Right lobe of liver (tissue), 6 donors: ENCODE measurements at places on chromosomes 13 and 19. TPM values are rescaled to one million over a fixed set of nuclear protein-coding genes. Genes with fewer than 3 reads are reported as not detected.
A peak's percentile ranks its signal among the peaks of the same experiment; 100 is the strongest.

DNA sequence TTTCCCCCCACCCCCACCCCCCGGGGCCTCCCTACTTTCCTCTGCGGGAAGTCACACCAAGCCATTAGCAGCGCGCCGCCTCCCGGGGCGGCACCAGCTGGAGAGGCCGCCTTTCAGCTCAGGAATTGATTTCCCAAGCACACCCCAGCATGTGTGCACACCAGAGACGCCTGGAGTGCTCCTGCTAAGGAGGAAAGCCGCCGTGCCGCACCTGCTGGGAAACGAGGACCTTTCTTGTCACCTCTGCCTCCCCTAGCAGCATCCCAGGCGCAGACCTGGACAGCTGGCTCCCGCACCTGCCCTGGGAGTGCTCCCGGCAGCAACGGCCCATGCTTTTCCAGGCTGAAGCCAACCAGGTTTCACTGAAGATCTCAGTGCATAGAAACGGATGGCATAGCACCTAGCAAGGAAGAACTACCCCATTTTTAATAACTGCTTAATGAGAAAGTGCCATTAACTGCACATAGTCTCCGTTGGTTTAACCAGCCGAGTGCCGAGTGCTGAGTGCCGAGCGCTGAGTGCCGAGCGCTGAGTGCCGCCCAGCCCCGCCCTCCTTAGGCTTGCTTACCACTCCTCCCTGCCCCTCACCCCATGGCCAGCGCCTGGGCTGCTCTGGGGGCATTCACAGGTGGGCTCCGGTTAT, 165.0 kb downstream of the USP12 start:
- H3K36me3 ChIP-seq: no peaks in the 10 kb centered on the region
- H3K27ac ChIP-seq: no peak overlapping the region
- peak overlapping the region; percentile 17 for H3K4me3 ChIP-seq

DNA sequence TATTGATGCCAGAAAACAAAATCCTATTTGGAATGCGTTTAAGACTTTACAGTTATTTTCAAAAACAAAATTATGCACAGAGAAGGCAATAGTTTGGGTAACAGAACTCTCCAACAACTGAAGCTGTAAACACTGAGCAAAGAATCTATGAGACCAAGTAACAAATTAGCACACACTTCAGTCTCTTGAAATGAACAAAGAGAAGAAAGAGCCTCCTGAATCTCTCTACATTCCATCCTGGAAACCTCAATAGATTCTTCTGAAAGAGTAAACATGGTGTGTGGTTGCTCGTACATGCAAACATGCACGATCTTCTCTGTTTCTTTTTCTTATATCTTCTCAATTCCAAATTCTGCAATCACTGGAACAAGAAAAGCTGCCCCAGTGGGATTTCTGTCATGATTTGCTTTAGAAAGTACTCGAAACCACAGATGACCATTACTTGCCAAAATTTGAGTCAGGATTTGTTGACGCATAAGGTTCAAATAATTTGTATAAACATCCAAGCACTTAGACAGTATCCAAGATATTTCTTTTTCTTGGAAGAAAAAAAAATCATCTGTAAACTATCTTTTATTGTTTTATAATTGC, 137.9 kb upstream of the DACH1 start:
- no peak overlapping the region for H3K4me3 ChIP-seq
- H3K27me3 ChIP-seq: no peaks in the 10 kb centered on the region
- H3K4me1 ChIP-seq: no peaks in the 10 kb centered on the region
- no peaks in the 10 kb centered on the region for H3K36me3 ChIP-seq
- H3K27ac ChIP-seq: no peak overlapping the region

GRCh38 chr19:56547535-56547934, 8.8 kb downstream of the ZFP28 start:
- H3K4me3 ChIP-seq: no peak overlapping the region
- H3K27me3 ChIP-seq: no peaks in the 10 kb centered on the region
- peaks cover 4% of the 10 kb centered on the region for H3K36me3 ChIP-seq
- no peak overlapping the region for H3K27ac ChIP-seq

GRCh38 chr19:30804751-30805150, 432.6 kb downstream of the ZNF536 start:
- no peaks in the 10 kb centered on the region for H3K4me1 ChIP-seq
- H3K36me3 ChIP-seq: no peaks in the 10 kb centered on the region
- H3K27ac ChIP-seq: no peak overlapping the region
- no peaks in the 10 kb centered on the region for H3K27me3 ChIP-seq
- no peak for DNase-seq

GRCh38 chr13:25674371-25674770, 302.6 kb downstream of the ATP8A2 start:
- no peaks in the 10 kb centered on the region for H3K4me1 ChIP-seq
- H3K27me3 ChIP-seq: no peaks in the 10 kb centered on the region
- no peak overlapping the region for H3K4me3 ChIP-seq

- H3K4me1 ChIP-seq: no peaks in the 10 kb centered on the region
- no peak overlapping the region for H3K4me3 ChIP-seq
- H3K36me3 ChIP-seq: no peaks in the 10 kb centered on the region
- DNase-seq: no peak
- H3K27me3 ChIP-seq: no peaks in the 10 kb centered on the region
Measured at GRCh38 chr13:61391426-61391825, 24.2 kb downstream of the PCDH20 start.

DNA sequence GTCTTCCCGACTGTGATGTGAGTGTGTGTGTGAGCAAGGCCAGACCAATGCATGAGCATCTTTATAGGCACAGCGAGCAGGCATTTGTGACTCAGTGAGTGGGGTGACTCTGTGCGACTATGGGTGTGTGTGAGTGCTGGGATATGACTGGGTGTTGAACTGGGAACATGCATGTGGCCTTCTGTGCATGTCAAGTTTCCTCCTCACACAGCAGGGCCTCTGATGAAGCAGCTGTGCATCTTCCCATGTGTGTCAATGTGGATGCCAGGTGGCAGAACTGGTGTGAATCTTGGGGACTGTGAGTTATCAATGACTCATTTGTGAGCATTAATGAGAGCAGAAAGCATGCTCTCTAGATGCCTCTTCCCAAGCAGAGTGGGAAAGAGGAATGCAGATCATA, 12.1 kb upstream of the LGALS14 start:
- no peaks in the 10 kb centered on the region for H3K4me1 ChIP-seq
- H3K4me3 ChIP-seq: no peak overlapping the region
- no peak overlapping the region for H3K27ac ChIP-seq
- no peaks in the 10 kb centered on the region for H3K27me3 ChIP-seq

DNA sequence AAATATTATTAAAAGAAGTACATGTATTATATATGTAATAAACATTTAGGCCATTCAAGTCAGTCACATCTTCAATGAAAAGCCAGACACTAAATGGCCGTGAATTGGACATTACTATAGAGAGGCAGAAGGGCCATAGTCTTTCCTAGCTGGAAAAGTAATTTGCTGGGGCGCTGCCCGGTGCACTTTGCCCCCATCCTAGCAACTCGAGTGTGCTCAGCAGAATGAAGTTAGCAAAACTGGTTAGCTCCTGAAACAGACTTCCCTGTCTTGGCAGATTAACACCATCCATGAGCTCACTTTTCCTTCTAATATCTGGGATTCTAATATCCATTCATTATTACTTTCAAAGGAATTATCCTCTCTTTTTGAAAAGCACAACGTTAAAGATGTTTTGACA, 2.8 kb upstream of the SPRYD7 start:
- H3K36me3 ChIP-seq: no peaks in the 10 kb centered on the region
- peak overlapping the region; percentile 2 for H3K4me3 ChIP-seq
- no peaks in the 10 kb centered on the region for H3K27me3 ChIP-seq
- peak; percentile 85 for DNase-seq
- H3K4me1 ChIP-seq: peaks cover 31% of the 10 kb centered on the region

GRCh38 chr19:51735759-51736449, 12.1 kb upstream of the HAS1 start:
- no peaks in the 10 kb centered on the region for H3K4me1 ChIP-seq
- peak; percentile 64 for DNase-seq
- no peaks in the 10 kb centered on the region for H3K27me3 ChIP-seq

- H3K36me3 ChIP-seq: no peaks in the 10 kb centered on the region
- H3K27me3 ChIP-seq: no peaks in the 10 kb centered on the region
- H3K4me3 ChIP-seq: no peak overlapping the region
- no peak overlapping the region for H3K27ac ChIP-seq
Measured at GRCh38 chr13:53010374-53011105, 18.1 kb upstream of the OLFM4 start.

GRCh38 chr19:3507371-3508120, 1.4 kb downstream of the FZR1 start:
- peak overlapping the region; percentile 99 for H3K4me3 ChIP-seq
- peak overlapping the region; percentile 87 for H3K27ac ChIP-seq
- no peaks in the 10 kb centered on the region for H3K27me3 ChIP-seq
- no peaks in the 10 kb centered on the region for H3K36me3 ChIP-seq

DNA sequence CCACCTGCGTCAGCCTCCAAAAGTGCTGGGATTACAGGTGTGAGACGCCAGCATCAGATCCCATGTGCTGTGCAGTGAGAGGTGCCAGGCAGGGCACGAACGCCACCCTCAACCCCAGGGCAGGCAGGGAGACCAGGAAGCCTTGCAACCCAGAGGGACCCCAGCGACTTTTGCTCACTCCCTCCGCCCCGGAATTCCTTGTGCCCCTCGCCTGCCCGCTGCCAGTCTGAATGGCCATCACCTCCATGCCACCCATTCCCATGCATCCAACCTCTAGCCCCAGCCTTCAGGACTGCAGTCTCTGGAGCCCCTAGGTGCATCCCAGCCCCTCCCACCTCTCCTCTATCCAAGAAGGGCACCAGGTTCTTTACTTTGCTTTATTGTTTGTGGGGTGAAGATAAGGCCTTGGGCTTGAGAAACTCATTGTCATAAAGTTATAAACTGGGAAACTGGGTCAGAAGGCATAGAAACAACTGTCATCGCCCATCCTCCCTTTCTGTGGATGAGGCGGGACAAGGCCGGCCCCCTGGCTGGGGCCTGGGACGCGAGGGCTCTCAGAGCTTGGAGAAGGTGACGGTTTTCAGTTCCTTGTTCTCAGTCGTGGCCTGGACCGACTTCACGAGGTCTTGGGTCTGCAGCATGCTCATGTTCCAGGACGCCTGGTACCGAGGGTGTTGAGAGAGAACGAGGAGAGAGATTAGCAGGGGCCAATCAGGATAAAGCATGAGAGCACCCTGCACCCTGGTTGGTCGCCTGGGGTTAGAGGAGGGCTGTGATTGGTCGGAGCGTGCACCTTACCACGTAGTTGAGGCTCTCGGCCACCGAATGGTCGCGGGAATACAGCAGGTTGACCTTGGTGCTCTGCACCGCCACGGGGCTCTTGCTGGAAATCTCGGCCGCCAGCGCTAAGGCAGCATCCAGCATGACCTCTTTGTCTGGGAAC, 2.6 kb upstream of the LGALS4 start:
- no peak overlapping the region for H3K27ac ChIP-seq
- peak; percentile 45 for DNase-seq
- no peaks in the 10 kb centered on the region for H3K27me3 ChIP-seq
- peaks cover 24% of the 10 kb centered on the region for H3K4me1 ChIP-seq
- H3K4me3 ChIP-seq: no peak overlapping the region

DNA sequence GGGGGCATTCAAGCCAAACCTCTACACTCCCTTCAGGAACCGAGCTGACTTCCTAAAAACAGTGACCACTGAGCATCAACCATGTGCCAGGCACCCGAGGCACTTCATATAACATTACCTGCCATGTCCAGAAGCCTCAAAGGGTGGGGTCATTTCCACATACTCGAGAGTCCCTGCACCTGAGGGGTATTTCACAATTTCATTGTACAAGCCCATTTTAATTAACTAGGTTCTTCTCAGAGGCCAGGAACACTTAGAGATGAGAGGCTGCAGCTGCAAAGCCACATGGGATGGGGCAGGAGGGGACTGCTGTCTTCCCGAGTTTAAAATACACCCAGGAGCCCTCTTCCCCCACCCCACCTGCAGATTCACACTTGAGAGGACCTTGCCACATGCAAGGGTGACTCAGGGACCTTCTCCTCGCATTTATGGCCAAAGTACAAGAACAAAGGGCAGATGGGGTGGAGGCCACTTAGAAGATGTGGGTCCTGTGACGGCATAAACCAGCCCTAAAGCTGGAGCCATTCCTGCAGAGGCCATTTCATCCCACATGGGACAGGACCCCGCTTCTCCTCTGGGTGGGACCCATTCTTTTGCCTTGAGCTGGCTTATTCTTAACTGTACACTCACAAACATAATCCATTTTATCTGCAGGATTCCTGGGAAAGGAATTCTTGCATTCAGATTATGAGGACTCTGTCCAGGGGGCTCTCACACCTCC, 43.9 kb downstream of the RAB20 start:
- H3K4me3 ChIP-seq: no peak overlapping the region
- no peaks in the 10 kb centered on the region for H3K36me3 ChIP-seq
- no peak overlapping the region for H3K27ac ChIP-seq

- H3K27ac ChIP-seq: no peak overlapping the region
- H3K4me3 ChIP-seq: no peak overlapping the region
- DNase-seq: no peak
- no peaks in the 10 kb centered on the region for H3K4me1 ChIP-seq
- peaks cover 19% of the 10 kb centered on the region for H3K36me3 ChIP-seq
Measured at GRCh38 chr19:18666784-18667183, 16.7 kb upstream of the CRTC1 start.

GRCh38 chr13:96782186-96782585, 212.1 kb downstream of the OXGR1 start:
- no peak overlapping the region for H3K27ac ChIP-seq
- H3K36me3 ChIP-seq: no peaks in the 10 kb centered on the region
- H3K27me3 ChIP-seq: no peaks in the 10 kb centered on the region
- H3K4me3 ChIP-seq: no peak overlapping the region
- H3K4me1 ChIP-seq: no peaks in the 10 kb centered on the region

DNA sequence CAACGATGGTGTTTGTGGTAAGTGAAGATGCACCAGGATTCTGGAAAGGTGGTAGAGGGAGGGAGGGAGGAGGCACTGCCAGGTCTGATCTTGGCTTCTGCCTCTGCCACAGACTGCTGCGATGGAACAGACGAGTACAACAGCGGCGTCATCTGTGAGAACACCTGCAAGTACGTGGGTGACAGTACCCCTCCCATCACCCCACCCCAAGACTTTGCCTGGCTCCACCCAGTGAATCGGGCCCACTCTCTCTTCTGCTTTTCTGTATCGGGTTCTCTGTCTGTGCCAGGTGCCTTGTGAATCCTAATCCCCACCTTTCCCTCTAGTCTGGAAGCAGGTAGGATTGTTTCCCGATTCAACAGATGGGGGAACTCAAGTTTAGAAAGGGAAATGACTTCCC, 2.5 kb downstream of the PRKCSH start:
- no peak for DNase-seq
- H3K4me3 ChIP-seq: no peak overlapping the region
- H3K36me3 ChIP-seq: peaks cover 13% of the 10 kb centered on the region
- H3K27me3 ChIP-seq: no peaks in the 10 kb centered on the region

- no peaks in the 10 kb centered on the region for H3K4me1 ChIP-seq
- no peak overlapping the region for H3K27ac ChIP-seq
- no peak for DNase-seq
- H3K27me3 ChIP-seq: no peaks in the 10 kb centered on the region
- no peak overlapping the region for H3K4me3 ChIP-seq
Measured at GRCh38 chr13:74784959-74785358, 650.8 kb upstream of the KLF12 start.

FCGBP gene
- total RNA-seq: 3.8 TPM

FFAR1 gene
- not detected for total RNA-seq

UBE2L5 gene
- not detected for total RNA-seq

CEP89 gene
- 5.7 TPM for total RNA-seq

PPFIA3 gene
- total RNA-seq: 1.8 TPM

PLIN5 gene
- total RNA-seq: 50.0 TPM

FOXA3 gene
- total RNA-seq: 36.1 TPM
